Mesendoderm (in vitro differentiated cells): ENCODE measurements at places on chromosomes 5 and 9.

- H3K4me1 ChIP-seq = no peaks in the 10 kb centered on the region
- no peaks in the 10 kb centered on the region for H3K36me3 ChIP-seq
- H3K27ac ChIP-seq = no peak overlapping the region
These were observed 61.8 kb downstream of the SPATA31C2 start for GRCh38 chr9:88076286-88077070.

- H3K36me3 ChIP-seq = no peaks in the 10 kb centered on the region
- no peak overlapping the region for H3K27ac ChIP-seq
- H3K27me3 ChIP-seq = no peaks in the 10 kb centered on the region
- no peak for DNase-seq
These were observed 32.4 kb downstream of the STK32A start for GRCh38 chr5:147267082-147267832.

DNA sequence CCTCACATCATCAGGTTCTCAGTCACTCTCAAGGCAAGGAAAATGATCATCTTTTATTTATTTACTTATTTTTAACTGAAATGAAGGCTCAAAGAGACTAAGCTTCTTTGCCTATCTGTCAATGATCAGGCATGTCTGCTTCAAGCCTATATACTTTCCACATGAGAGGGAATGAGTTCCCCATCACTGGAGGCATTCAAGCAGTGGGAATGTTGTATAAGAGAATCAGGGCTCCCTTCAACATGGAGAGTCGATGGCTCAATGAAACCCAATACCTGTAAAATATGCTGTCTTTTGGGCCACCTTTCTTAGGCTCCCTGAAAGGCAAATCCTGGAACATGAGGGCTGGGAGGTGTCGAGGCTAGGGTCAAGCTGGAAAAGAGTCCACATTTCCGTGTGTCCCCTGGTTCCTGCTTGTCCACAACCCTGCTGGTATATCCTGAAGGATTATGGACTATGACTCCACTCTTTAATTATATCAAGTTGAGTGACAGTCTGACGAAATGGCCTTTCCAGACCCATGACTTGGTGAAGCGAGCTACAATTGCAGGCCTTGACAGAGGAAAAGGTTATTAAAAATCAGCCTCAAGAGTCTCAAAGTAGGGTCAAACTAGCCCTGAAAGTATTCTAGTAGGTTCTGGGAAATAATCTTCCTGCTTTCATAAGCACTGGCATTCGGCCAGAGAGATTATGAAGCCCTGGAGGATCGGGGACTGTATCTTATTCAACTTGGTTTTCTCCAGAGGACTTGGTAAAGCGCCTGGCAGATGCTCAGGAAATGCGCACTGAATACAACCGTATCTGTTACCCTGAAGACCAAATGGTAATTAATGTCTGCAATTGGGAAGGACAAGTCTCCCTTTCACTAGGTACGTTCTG, 145.9 kb upstream of the TBC1D2 start:
- no peak for DNase-seq
- H3K27ac ChIP-seq = no peak overlapping the region
- no peaks in the 10 kb centered on the region for H3K4me1 ChIP-seq
- H3K36me3 ChIP-seq = no peaks in the 10 kb centered on the region
- no peak overlapping the region for H3K4me3 ChIP-seq
- no peaks in the 10 kb centered on the region for H3K27me3 ChIP-seq

DNA sequence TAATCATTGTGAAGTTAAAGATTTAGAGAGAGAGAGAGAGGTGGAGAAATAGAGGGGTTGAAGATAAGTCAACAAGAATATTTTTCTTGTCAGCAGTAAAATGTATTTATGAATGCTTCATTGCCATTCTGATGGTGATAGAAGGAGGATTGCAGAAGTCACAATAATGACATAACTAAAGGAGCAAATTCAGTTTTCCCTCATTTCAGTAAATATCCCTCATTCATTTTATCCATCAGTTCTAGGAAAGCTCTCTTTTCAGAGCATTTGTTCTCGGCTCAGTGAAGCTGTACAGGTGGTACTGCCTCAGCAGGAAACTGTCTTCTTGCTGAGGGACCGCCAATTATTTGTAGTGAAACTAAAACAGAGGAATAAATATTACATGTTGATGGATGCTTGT, 681.4 kb downstream of the CETN3 start:
- no peak for DNase-seq
- H3K27ac ChIP-seq = no peak overlapping the region
- H3K27me3 ChIP-seq = no peaks in the 10 kb centered on the region
- no peaks in the 10 kb centered on the region for H3K36me3 ChIP-seq
- H3K4me1 ChIP-seq = no peaks in the 10 kb centered on the region

DNA sequence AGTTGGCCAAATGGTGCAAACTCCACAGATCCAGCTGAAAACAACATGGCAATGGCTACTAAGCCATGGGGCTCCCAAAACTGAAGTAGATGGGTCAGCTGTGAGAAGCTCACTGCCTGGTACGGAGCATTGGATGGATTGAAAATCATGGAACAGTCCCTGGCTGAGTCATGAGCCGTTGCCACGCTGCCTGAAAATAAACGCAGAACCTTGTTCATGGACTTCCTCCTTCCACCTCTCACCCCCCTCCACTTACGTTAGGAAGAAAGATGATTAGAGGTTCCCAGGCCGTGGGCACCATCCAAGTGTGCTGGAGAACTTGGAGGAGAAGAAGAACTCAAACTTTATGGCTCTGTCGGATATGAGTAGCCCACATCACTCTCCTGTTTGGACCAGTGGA, 6.8 kb upstream of the DIPK1B start:
- no peaks in the 10 kb centered on the region for H3K4me1 ChIP-seq
- no peak for DNase-seq
- no peak overlapping the region for H3K27ac ChIP-seq
- H3K4me3 ChIP-seq = no peak overlapping the region

DNA sequence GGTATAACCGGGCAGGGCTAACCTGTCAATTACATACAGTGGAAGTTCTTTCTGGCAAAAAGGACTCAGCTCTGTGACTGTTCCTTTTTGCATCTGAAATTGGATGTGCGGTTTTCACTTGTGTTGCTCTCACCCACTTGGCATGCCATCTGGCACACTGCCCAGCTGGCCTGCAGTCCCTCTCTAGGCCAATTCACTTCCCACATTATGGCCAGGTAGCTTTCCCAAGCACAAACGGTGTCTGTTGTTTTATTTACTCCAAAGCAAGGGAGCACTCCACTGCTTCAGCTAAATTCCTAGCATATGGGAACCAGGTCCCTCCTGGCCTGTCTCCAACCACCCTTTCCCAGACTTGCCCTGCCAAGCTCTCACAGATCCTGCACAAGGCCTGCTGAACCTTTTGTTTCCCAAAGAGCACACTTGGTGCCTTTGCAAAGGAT, 132.5 kb downstream of the SEMA6A start:
- no peak overlapping the region for H3K4me3 ChIP-seq
- H3K36me3 ChIP-seq = peaks cover 12% of the 10 kb centered on the region
- H3K27ac ChIP-seq = no peak overlapping the region
- DNase-seq = no peak

DNA sequence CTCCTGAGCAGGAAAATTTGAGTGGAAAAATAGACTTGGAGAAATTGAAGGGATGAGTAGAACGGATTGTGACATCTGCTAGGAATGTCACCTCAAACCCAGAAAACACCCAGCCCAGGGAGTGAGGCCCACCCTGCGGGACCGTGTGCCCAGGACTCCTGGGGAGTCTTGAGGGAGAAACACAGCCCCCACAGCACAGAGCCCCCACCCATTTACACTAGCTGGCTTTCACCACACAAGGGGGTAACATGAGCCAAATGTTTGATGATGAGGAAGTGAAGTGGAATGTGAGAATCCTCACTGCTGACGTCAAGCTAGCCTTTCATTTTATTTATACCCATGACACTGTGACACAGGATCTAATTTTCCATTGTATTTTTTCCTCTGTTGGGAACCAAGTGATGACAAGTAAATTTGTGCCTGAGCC, 42.8 kb upstream of the PDE8B start:
- H3K27ac ChIP-seq = no peak overlapping the region
- no peaks in the 10 kb centered on the region for H3K27me3 ChIP-seq
- DNase-seq = no peak

GRCh38 chr5:106658150-106658549, 1012.6 kb downstream of the EFNA5 start:
- H3K27me3 ChIP-seq = no peaks in the 10 kb centered on the region
- no peaks in the 10 kb centered on the region for H3K36me3 ChIP-seq
- H3K27ac ChIP-seq = no peak overlapping the region

DNA sequence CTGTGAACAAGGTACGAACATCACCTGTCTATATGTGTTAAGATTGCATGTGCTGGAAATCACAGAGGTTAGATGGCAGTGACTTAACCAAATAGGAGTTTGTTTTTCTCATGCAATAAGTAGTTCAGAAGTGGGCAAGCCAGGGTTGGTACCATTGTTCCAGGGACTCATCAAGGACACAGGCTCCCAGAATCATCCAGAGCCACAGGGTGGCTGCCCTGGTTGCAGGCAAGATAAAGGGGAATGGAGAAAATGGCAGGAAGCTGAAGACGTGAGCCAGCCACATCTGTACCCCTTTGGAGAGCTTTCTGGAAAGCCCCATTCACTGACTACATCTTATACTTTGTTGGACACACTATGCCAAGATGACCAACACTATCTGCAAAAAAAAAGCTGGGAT, 126.0 kb upstream of the IL12B start:
- H3K27ac ChIP-seq = no peak overlapping the region
- no peaks in the 10 kb centered on the region for H3K36me3 ChIP-seq
- H3K27me3 ChIP-seq = no peaks in the 10 kb centered on the region

DNA sequence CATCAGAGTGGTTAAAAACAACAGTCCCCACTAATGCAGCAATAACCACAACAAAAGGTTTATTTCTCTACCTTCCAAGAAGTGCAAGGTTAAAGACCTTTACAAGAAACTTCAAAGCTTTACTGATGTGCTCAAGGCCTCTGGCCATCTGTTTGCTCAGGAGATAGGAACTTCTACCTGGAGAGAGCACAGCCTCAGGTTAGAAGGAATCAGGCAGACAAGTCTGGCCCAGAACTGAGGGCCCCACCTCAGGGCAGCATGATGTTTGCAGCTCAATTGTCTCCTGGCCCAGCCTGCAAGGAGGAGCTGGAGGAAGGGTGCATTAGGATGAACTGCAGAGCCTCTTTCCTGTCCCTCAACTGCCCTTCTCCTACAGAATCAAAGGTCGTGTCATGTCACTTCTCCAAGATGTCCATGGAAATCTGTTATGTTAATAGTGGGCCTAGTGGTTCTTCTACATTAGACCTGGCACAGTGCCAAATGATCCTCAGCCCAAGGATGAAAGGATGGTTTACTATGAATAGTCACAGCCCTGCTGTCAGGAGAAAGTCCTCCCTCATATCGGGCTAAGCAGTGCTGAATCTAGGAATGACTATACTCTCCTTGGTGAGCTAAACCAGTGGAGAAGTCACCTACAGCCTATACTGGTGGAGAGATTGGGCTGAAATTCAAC, 98.9 kb upstream of the NTRK2 start:
- peaks cover 3% of the 10 kb centered on the region for H3K4me1 ChIP-seq
- peak; percentile 63 for DNase-seq
- no peaks in the 10 kb centered on the region for H3K27me3 ChIP-seq
- H3K27ac ChIP-seq = no peak overlapping the region
- H3K36me3 ChIP-seq = no peaks in the 10 kb centered on the region
- no peak overlapping the region for H3K4me3 ChIP-seq

DNA sequence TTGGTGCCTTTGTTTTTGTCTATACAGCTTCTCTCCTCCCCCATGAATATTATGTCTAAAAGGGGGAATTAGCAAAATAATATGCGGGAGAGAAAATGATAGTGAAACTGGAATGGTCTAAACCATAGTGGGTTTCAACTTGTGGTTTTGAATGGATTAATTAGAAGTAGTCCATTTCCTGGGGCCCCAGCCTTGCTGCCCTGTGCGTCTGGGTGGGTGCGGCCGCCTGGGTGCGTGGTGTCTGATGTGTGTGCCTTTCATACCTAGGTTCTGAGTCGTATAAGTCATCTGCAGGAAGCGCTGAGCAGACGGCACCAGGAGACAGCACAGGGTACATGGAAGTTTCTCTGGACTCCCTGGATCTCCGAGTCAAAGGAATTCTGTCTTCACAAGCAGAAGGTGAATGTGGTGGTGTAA, 120.0 kb upstream of the CACNA1B start:
- H3K27ac ChIP-seq = no peak overlapping the region
- H3K4me1 ChIP-seq = no peaks in the 10 kb centered on the region
- H3K4me3 ChIP-seq = no peak overlapping the region
- H3K36me3 ChIP-seq = peaks cover 10% of the 10 kb centered on the region

- no peaks in the 10 kb centered on the region for H3K27me3 ChIP-seq
- H3K27ac ChIP-seq = peak overlapping the region; percentile 45
- no peaks in the 10 kb centered on the region for H3K36me3 ChIP-seq
These were observed 75.7 kb upstream of the SAP30L start for GRCh38 chr5:154370119-154370518.

DNA sequence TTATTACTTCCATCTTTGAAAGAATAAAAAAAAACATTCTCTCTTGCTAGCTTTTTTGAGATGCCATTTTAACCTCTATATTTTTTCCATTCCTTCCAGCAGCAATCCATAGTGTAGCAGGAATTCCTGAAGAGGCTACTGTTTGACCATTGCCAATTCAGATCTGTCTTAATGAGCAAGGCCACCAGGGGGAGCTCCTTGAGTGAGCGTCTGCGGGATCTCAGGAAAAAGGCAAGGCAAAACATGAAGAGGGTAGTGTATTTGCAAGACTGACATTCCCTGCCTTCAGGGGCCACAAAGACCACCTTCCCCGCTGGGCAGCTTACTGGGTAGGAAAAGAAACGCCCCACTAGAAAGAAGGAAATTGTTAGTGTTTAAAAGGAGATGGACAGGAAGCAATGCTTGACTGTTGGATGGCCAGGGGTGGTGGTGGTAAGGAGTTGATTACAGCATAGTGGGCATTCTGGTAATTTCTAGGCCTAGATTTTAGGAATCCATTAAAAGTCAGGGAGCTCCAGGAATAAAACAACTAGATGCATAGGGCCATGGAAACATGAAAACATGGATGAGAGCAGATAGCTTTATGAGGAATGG, 206.6 kb upstream of the HAPLN1 start:
- H3K27me3 ChIP-seq = no peaks in the 10 kb centered on the region
- H3K27ac ChIP-seq = no peak overlapping the region
- peaks cover 11% of the 10 kb centered on the region for H3K4me1 ChIP-seq
- H3K36me3 ChIP-seq = no peaks in the 10 kb centered on the region

- H3K4me1 ChIP-seq = no peaks in the 10 kb centered on the region
- no peak overlapping the region for H3K4me3 ChIP-seq
These were observed 87.1 kb downstream of the AMBP start for GRCh38 chr9:113990975-113991471.

- H3K27me3 ChIP-seq = no peaks in the 10 kb centered on the region
- no peak overlapping the region for H3K4me3 ChIP-seq
- no peaks in the 10 kb centered on the region for H3K36me3 ChIP-seq
- H3K27ac ChIP-seq = no peak overlapping the region
- no peak for DNase-seq
These were observed 110.5 kb downstream of the PHF2 start for GRCh38 chr9:93686880-93687236.

DNA sequence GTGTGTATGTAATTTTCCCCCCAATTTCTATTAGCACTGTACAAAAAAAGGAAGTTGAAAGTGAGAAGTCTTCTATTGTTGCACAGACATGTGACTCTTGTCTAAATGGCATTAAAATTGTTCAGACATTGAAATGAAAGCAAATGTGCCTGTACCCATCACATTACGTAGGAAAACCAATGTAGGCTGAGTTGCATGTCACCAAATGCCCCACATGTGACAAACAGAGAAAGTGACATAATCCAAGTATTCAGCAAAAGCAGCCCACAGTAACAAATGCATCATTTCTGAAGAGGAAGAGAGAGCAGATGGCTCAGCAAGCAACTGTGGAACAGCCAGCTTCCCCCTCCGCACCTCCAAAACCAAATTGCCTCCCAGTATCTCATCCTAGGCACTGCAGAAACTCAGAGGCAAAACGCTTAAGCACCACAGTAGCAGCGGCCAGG, 161.5 kb upstream of the NR4A3 start:
- no peak overlapping the region for H3K27ac ChIP-seq
- H3K4me3 ChIP-seq = no peak overlapping the region
- no peaks in the 10 kb centered on the region for H3K27me3 ChIP-seq
- H3K36me3 ChIP-seq = no peaks in the 10 kb centered on the region
